Head of caudate nucleus (tissue), 42 donors: ENCODE measurements at places on chromosomes 13 and 19.
A peak's percentile ranks its signal among the peaks of the same experiment; 100 is the strongest.

DNA sequence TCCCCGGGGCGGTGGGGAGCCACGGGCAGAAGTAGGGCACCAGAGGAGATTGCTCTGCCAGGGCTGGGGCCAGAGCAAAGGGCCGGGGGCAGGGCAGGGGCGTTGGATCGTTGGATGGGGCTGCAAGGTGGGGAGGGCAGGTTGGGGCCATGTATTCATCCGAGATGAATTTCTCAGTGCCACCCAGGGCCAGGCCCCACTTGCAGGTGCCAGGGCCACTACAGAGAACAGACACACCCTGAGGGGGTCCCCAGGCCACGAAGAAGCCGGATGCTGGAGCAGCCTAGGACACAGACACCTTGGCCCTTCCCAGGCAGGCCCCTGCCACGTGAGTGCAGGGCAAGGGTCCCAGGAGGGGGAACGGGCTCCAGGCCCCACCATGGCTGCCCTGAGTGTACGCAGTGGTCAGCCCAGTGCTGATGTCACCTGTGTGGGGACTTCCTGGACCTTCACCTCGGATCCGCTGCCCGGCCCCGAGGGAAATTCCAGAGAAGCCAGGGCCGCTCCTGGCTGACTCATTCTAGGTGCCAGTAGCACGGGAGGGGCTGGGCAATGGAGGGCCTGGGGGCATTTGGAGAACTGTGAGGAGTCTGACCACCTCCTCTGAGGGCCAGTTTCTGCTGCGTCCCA lies 9.6 kb upstream of the SBNO2 start:
- no peak for DNase-seq

GRCh38 chr13:28121224-28121623 lies 17.1 kb upstream of the PAN3 start:
- no peak for DNase-seq

GRCh38 chr19:13016628-13017305 lies 21.5 kb downstream of the NFIX start:
- peak; percentile 27 for DNase-seq

DNA sequence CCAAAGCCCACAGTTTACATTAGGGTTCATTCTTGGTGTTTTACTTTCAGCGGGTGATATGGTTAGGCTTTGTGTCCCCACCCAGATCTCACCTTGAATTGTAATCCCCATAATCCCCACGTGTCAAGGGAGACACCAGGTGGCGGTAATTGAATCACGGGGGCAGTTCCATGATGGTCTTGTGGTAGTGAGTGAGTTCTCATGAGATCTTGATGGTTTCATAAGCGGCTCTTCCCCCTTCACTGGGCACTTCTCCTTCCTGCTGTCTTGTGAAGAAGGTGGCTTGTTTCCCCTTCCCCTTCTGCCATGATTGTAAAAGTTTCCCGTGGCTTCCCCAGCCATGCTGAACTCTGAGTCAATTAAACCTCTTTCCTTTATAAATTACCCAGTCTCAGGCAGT lies 12.0 kb downstream of the FPR2 start:
- no peak for DNase-seq

- DNase-seq: no peak
Observed at GRCh38 chr19:16001481-16002312, 52.9 kb downstream of the OR10H4 start.
